ENCODE measurements at places on chromosomes 5 and 9.

DNA sequence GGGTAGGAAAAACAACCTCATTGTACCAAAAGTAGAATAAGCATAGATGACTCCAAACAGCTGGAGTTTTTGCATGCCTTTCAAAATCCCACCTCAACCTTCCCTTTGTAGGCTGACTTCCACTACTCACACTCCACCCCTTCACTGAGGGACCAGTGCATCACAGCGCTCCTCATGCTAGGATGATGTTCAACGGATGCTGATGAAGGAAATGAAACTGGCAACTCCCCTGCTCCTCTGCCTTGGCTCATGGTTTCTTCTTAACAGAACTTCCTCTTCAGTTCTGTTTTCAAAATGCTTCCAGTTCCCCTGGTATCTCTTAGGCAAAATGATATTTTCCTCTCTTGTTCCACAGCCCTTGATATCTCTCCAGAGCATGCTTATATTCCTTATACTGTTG lies 29.0 kb downstream of the LIFR start:
- DNase-seq: no peak
- H3K27ac ChIP-seq: no peak overlapping the region
- H3K4me1 ChIP-seq: no peaks in the 10 kb centered on the region
- no peak overlapping the region for H3K4me3 ChIP-seq

GRCh38 chr5:113330533-113331208 lies 104.1 kb downstream of the TSSK1B start:
- H3K27me3 ChIP-seq: no peaks in the 10 kb centered on the region
- no peak overlapping the region for H3K27ac ChIP-seq
- H3K4me3 ChIP-seq: no peak overlapping the region
- H3K4me1 ChIP-seq: peaks cover 8% of the 10 kb centered on the region

GRCh38 chr5:12343558-12343957 lies 439.3 kb upstream of the CTNND2 start:
- DNase-seq: no peak
- no peaks in the 10 kb centered on the region for H3K36me3 ChIP-seq
- no peak overlapping the region for H3K27ac ChIP-seq
- H3K27me3 ChIP-seq: no peaks in the 10 kb centered on the region
- H3K4me3 ChIP-seq: no peak overlapping the region

DNA sequence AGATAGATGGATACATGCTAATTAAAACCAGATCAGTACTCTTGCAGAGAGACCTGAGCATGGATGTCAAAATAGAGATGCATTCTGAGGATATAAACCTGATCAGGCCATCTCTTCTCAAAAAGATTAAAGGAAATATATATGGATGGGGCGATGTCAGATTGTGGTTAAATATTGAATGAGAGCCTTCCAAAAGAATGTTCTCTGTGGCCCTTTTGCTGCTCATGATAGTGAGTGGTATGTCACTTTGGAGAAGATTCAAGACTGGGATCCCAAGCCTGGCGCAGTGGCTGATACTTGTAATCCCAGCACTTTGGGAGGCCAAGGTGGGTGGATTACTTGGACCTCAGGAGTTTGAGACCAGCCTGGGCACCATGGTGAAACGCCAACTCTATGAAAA lies 20.5 kb downstream of the ZNF131 start:
- H3K27me3 ChIP-seq: no peaks in the 10 kb centered on the region
- peaks cover 6% of the 10 kb centered on the region for H3K36me3 ChIP-seq
- no peak overlapping the region for H3K27ac ChIP-seq
- no peak overlapping the region for H3K4me3 ChIP-seq
- H3K4me1 ChIP-seq: no peaks in the 10 kb centered on the region

GRCh38 chr9:85478847-85479246 lies 262.9 kb downstream of the AGTPBP1 start:
- no peaks in the 10 kb centered on the region for H3K36me3 ChIP-seq
- H3K4me3 ChIP-seq: no peak overlapping the region
- H3K27me3 ChIP-seq: no peaks in the 10 kb centered on the region
- no peak for DNase-seq
- no peaks in the 10 kb centered on the region for H3K4me1 ChIP-seq

GRCh38 chr5:654071-654778 lies 38.9 kb downstream of the TPPP start:
- H3K27ac ChIP-seq: no peak overlapping the region
- H3K4me3 ChIP-seq: no peak overlapping the region
- H3K36me3 ChIP-seq: peaks cover 40% of the 10 kb centered on the region
- H3K27me3 ChIP-seq: no peaks in the 10 kb centered on the region
- DNase-seq: no peak

All from tibial artery (tissue), 4 donors.